Aorta (tissue), 5 donors: ENCODE measurements at places on chromosomes 12 and 14. TPM values are rescaled to one million over a fixed set of nuclear protein-coding genes. Genes with fewer than 3 reads are reported as not detected.

RAB15 gene
- 9.0 TPM for total RNA-seq

SRGAP1 gene
- 15.5 TPM for total RNA-seq

RFX4 gene
- not detected for total RNA-seq

OR4L1 gene
- not detected for total RNA-seq

TAMALIN gene
- 129 TPM for total RNA-seq

C1S gene
- 1,087 TPM for total RNA-seq

NTF3 gene
- 51.6 TPM for total RNA-seq

AKAP5 gene
- 2.9 TPM for total RNA-seq

CYP27B1 gene
- 0.94 TPM for total RNA-seq

SCNN1A gene
- total RNA-seq, result 2.4 TPM

EDDM3A gene
- not detected for total RNA-seq

SYNDIG1L gene
- 1.2 TPM for total RNA-seq

BICDL1 gene
- 1.7 TPM for total RNA-seq

TAS2R20 gene
- 4.3 TPM for total RNA-seq

KRT78 gene
- not detected for total RNA-seq

MMP19 gene
- 26.4 TPM for total RNA-seq

DACT1 gene
- total RNA-seq, result 43.6 TPM

CLEC4A gene
- 3.0 TPM for total RNA-seq
